Chondrocyte (in vitro differentiated cells): ENCODE measurements at places on chromosomes 1 and 21. TPM values are rescaled to one million over a fixed set of nuclear protein-coding genes. Genes with fewer than 3 reads are reported as not detected.

GRCh38 chr21:39932335-39932734 is 65.1 kb downstream of the PCP4 start:
- no peak overlapping the region for H3K27ac ChIP-seq
- no peaks in the 10 kb centered on the region for H3K4me1 ChIP-seq
- no peak for DNase-seq
- H3K36me3 ChIP-seq, result no peaks in the 10 kb centered on the region

DNA sequence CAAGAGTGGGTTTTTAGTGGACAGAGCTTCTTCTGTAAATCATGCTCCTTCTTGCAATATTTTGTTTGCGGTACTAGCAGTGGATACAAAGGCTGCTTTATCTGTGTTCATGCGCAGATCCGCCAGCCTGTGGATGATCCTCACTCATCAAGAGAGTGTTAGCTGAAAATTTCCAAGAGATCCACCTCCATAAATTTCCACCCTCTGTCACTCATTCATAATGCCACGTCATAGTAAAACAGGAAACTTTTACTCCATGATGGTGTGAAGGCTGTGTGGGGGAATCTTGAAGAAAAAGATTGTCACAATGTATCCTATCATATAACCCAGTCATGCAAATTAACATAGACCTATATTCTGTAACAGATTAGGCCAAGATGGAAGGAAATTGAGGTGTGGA is 4.4 kb upstream of the MAPKAPK2 start:
- H3K4me3 ChIP-seq, result no peak overlapping the region
- peaks cover 9% of the 10 kb centered on the region for H3K27me3 ChIP-seq
- peaks cover 13% of the 10 kb centered on the region for H3K4me1 ChIP-seq
- DNase-seq, result no peak

DNA sequence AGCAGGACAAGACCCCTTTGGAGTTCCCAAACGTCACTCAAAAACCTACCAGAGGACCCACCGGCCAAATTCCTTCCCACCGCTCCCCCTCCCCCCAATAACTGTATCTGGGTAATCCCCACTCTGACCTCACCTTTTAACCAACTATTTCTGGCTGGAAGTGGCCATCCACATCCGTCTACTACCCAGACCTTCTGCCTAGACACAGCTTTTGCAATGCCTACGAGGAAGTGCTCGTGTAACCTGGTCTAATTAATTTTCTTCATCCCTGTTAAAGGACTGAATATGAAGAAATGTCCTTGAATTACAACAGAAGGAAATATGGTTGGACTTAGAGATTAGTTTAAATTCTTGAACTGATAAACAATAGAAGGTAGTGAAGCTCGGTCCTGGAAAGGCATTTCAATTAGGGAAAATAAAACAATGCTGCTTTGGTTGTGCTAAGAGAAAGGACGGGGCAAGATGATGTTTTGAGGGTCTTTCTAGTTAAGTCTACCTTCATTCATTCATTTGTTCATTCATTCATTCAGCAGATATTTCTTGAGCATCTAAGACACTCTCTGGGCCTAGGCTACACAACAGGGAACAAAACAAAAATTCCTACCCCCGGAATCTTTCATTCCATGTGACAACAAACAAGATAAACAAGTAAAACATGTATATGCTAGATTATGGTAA is 18.8 kb downstream of the AVPR1B start:
- H3K4me1 ChIP-seq, result no peaks in the 10 kb centered on the region
- no peak for DNase-seq
- peaks cover 59% of the 10 kb centered on the region for H3K27me3 ChIP-seq
- no peak overlapping the region for H3K4me3 ChIP-seq

DNA sequence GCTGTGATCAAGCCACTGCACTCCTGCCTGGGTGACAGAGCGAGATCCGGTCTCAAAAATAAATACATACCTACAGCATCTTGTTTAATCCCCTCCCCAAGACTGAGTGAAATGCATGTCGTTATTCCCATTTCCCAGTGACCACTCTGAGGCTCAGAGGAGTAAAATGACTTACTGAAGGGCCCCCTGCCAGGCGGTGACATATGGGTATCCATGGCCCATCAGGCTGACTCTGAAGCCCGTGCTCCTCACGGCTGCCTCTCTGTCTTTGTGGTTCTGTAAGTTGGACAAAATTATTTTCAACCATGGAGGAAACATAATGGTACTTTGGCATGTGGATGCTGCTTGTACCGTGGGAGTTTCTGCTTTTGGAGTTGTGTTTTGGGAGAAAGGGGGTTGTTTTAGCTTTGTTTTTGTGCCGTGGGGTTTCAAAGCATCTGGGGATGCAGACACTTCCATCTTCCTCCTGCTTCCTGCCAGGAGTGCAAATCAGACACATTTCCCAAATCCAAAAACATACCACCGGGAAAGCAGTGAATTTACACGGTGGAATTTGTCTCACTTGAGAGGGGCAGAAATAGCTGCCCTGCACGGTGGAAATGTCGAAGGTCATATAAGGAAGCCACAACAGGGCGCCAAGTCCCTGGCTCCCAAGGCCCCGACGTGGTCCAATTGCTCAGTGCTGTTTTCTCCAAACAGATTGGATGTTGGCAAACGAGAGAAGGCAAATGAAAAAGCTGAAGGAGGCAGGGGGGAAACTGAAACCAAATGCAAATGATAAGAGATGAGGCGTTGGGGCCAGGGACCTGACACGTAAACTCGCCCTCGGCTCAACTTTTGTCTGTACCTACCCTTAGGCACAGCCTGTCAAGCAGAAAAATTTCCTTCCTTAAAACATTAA is 17.1 kb upstream of the PINK1 start:
- H3K4me3 ChIP-seq, result no peak overlapping the region
- H3K4me1 ChIP-seq, result peaks cover 25% of the 10 kb centered on the region
- no peaks in the 10 kb centered on the region for H3K27me3 ChIP-seq
- H3K27ac ChIP-seq, result no peak overlapping the region
- DNase-seq, result no peak

- H3K4me1 ChIP-seq, result no peaks in the 10 kb centered on the region
- no peak overlapping the region for H3K4me3 ChIP-seq
- H3K36me3 ChIP-seq, result no peaks in the 10 kb centered on the region
- no peak overlapping the region for H3K27ac ChIP-seq
- DNase-seq, result no peak
Observed at GRCh38 chr1:60376196-60376595, 302.6 kb upstream of the C1orf87 start.

- no peak overlapping the region for H3K4me3 ChIP-seq
- H3K36me3 ChIP-seq, result peaks cover 2% of the 10 kb centered on the region
- no peak overlapping the region for H3K27ac ChIP-seq
- peak; percentile 54 for DNase-seq
- H3K4me1 ChIP-seq, result no peaks in the 10 kb centered on the region
Observed at GRCh38 chr1:4003846-4004505, 103.9 kb upstream of the C1orf174 start.

- peaks cover 39% of the 10 kb centered on the region for H3K4me1 ChIP-seq
- DNase-seq, result no peak
- peaks cover 3% of the 10 kb centered on the region for H3K36me3 ChIP-seq
Observed at GRCh38 chr1:40692429-40692895, 958 bp downstream of the NFYC start.

COL11A1 gene
- 1,010 to 1,354 TPM (median 1,042 TPM) in 3 replicates for total RNA-seq

DNA sequence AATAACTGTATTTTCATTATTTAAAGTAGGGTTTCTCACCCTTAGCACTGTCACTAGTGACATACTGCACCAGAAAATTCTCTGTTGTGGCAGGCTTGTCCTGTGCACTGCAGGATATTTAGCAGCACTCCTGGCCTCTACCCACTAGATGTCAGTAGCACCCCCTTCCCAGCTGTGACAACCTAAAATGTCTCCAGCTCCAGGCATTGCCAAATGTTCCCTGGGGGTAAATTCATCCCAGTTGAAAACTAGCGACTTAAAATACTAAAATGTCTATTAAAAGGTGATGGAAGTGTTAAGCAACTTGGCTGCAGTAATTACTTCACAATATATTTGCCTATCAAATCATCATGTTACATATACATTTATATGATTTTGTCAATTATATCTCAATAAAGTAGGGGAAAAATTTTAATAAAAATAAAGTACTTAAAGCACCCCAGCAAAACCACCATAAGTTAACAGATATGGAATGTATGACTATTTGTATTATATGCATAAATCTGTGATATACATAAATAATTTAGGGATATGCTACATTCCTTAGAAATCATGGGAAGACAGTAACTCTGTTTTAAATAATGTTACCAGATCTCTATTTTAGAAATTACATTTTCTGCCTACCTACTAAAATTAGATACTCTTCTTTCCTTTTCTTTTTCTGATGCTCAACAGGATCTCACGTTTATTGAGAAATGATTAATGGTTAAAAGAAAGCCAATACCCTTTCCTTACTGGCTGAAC is 74.6 kb downstream of the ARID4B start:
- peaks cover 12% of the 10 kb centered on the region for H3K4me1 ChIP-seq
- H3K27me3 ChIP-seq, result no peaks in the 10 kb centered on the region
- no peak overlapping the region for H3K27ac ChIP-seq
- DNase-seq, result no peak

AADACL4 gene
- not detected in 3 replicates for total RNA-seq

S100A8 gene
- total RNA-seq, result not detected in 3 replicates
